ENCODE measurements at places on chromosomes 5 and 9.

DNA sequence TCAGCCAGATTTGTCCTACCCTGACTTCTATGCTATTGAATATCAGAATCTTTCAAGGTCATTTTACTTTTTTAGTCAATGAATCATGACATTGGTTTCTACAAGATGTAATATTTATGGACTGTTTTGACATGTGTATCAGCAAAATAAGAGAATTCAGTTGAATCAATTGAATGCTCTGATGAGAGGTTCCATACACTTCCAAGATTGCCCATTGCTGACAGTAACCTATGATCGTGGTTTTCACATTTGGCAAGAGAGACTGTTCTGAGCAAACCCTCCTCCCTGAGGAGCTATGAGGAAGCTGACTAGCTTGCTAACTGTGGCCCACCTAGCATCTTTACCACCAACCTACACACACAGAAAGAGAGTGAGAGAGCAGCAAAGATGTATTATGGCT, 56.7 kb upstream of the FST start:
- DNase-seq = no peak

GRCh38 chr5:30099634-30100033, 1093.9 kb upstream of the CDH6 start:
- DNase-seq = no peak

- no peak for DNase-seq
These were observed 96.6 kb downstream of the BRINP1 start for GRCh38 chr9:119272500-119273211.

DNA sequence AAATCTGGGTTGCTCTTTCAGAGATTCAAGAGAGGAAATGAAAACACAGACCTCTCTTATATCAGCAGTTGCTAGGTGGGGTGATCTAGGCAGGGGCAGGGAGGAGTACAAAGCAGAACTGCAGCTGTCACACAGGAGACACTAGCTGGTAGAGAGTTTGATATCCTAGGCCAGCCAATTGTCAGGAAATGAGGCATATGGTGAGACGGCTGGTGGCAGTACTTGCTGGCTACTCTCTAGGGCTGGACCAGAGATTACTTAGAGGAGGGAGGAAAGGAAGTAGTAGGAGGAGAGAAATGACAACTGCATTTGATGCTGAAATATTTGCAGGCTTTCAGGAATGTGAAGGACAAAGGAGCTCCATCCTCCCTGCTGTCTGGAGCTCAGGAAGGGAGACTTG, 113.8 kb downstream of the TRIM32 start:
- no peak for DNase-seq

- DNase-seq = no peak
These were observed 185.1 kb downstream of the FSTL4 start for GRCh38 chr5:133427121-133427777.

- DNase-seq = no peak
These were observed 149.9 kb downstream of the TRIO start for GRCh38 chr5:14292766-14293658.

- no peak for DNase-seq
These were observed at the start of gene HSPB3 for GRCh38 chr5:54455413-54456157. Gene HSPB3 (plus strand): TSS chr5:54455699. CDS start chr5:54455790, 91 bp downstream.

DNA sequence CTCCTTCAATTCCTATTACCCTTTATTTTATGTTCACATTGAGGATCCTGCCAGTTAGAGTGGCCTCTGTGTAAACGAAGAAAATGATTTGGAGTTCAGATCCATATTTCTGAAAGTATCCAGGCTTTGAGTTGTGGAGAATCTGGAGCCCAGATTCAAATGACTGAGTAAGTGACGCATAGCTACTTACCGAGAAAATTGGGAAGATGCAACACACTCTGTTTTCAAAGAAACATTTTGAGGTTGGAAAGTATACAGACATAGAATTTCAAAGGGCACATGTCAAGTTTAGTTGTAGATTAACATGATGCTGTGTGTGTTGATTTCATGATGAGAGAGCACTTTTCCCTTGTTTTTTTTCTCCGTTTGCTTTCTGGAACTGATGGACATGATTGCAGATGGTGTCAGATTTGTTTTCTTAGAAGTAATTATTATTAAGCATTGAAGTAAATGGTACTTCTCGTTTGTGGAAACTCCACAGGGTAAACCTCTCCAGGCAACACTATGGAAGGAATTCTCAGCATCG, 148.1 kb downstream of the KDM4C start:
- DNase-seq = no peak

DNA sequence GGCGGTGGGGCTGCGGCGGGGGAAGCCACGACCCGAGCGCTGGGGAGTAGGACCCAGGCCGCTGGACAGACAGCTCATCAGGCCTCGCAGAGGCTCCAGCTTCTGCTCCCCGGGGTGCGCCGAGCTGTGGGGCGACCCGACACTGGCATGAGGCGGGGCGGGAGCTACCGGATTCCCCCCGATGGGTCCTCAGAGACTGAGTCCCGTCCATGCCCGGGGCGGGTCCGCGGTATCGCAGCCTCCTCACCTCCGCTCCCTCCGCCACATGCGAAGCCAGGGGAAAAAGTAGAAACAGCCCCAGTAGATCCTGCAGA, 2.6 kb upstream of the CCL27 start:
- no peak for DNase-seq

- no peak for DNase-seq
These were observed 9.6 kb upstream of the AHRR start for GRCh38 chr5:311963-312362.

DNA sequence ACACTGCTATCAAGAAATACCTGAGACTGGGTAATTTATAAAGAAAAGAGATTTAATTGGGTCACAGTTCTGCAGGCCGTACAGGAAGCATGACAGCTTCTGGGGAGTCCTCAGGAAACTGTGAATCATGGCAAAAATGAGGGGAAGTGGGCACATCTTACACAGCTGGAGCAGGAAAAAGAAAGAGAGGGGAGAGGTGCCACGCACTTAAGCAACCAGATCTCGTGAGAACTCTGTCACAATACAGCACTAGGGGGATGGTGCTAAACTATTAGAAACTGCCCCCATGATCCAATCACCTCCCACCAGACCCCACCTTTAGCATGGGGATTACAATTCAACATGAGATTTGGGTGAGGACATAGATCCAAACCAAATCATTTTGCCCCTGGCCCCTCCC, 105.5 kb upstream of the CPLX2 start:
- DNase-seq = no peak

DNA sequence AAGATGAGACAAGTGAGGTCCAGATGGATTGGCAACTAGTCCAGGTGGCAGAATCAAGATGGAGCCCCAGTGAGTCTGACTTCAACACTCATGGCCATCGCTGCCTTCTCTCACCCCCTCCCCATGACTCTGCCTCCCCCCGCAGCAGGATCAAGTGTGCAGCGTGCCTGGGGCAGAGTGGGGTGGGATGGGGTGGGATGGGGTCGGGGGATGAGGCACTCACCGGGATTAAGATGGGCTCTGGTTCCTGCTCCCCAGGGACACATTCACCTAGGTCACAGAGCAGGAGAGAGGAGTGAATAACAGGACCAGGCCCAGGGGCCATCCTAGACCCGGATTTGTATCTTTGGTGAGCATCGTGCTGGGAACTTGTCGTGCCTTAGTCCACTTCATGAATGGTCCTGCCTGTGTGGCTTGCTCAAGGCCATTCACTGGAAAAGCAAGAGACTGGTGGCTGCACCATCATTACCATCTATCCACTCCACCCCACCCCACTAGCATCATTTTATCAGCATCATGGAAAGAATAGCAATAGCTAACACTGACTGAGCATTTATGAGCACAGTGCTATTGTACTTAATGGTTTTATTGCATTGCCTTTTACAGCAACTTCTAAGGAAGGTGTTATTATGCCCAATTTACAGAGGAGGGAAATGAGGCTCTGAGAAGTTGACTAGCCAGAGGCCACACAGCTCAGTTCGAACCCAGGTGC, 8.5 kb downstream of the AMBP start:
- no peak for DNase-seq

- DNase-seq = no peak
These were observed 42.4 kb upstream of the TMC1 start for GRCh38 chr9:72478966-72479365.

- DNase-seq = no peak
These were observed 3.3 kb downstream of the ADRB2 start for GRCh38 chr5:148829734-148830133.

Measured in activated CD8-positive, alpha-beta memory T cell treated with anti-CD3 and anti-CD28 coated beads for 1 hour (primary cell).